Hematopoietic multipotent progenitor cell (in vitro differentiated cells): ENCODE measurements at places on chromosomes 7 and 10. TPM values are rescaled to one million over a fixed set of nuclear protein-coding genes. Genes with fewer than 3 reads are reported as not detected.

The AMZ1 gene
- total RNA-seq = 2.4 TPM

The ARL4A gene
- 16.4 TPM for total RNA-seq

The ANXA8 gene
- under 0.01 TPM for total RNA-seq

The CCNY gene
- 53.3 TPM for total RNA-seq

The IFIT1B gene
- under 0.01 TPM for total RNA-seq

The ACBD7 gene
- 0.81 TPM for total RNA-seq

The HOGA1 gene
- not detected for total RNA-seq

The ZDHHC16 gene
- total RNA-seq = 52.5 TPM

The DEPP1 gene
- 29.1 TPM for total RNA-seq

The SFTPA1 gene
- not detected for total RNA-seq

The TMEM213 gene
- total RNA-seq = not detected

- no peak for DNase-seq
Measured at GRCh38 chr7:108171164-108171563, 41.0 kb upstream of the LAMB4 start.

- DNase-seq = no peak
Measured at GRCh38 chr7:18361756-18362155, 133.8 kb upstream of the HDAC9 start.

DNA sequence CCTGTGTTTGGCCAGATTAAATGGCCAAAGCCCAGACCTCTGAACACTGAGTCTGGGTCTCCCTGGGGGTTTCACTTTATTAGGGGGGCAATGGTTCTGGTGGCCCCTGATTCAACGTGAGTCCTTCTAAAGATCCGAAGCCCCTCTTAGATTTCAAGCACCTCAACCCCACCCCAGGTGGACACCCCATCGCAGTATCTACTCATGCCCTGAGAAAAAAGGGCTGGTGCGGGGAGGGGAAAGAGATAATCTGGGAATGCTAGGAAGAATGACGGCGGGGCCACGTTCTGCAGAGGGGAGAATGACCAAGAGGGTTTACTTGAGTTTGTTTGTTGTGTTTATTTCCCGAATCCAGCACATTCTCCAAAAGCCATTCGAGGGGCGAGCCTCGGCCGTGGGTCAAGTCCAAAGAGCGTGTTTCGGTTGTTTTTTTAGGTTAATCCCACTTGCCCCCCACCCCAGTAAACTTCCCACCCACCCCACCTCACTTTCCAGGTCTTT lies 832 bp downstream of the PDLIM1 start:
- no peak for DNase-seq

GRCh38 chr7:117220836-117221235 lies 102.0 kb downstream of the WNT2 start:
- no peak for DNase-seq

- DNase-seq = no peak
Measured at GRCh38 chr7:120334475-120334874, 61.5 kb downstream of the KCND2 start.
